ENCODE measurements at places on chromosomes 7 and 10.
A peak's percentile ranks its signal among the peaks of the same experiment; 100 is the strongest.

- DNase-seq = no peak
Measured at GRCh38 chr7:21278944-21279343, 148.9 kb upstream of the SP4 start.

DNA sequence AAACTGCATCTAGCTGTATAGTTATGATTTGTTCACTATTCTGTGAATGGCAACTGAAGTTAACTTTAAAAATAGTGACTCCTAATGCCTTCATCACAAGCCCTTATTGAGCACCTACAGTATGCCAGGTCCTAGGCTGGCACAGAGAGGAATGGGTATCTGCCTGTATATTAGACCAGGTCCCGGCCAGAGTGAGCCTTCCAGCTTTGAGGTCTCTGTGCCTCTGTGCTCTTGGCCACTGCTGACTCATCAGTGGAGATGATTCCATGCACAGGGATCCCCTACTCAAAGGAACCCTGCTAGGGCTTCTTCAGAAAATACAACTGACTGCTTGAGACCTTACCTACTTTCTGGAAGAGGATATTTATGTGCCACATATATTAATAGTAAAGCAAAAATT lies 118.4 kb downstream of the GFRA1 start:
- no peak for DNase-seq

DNA sequence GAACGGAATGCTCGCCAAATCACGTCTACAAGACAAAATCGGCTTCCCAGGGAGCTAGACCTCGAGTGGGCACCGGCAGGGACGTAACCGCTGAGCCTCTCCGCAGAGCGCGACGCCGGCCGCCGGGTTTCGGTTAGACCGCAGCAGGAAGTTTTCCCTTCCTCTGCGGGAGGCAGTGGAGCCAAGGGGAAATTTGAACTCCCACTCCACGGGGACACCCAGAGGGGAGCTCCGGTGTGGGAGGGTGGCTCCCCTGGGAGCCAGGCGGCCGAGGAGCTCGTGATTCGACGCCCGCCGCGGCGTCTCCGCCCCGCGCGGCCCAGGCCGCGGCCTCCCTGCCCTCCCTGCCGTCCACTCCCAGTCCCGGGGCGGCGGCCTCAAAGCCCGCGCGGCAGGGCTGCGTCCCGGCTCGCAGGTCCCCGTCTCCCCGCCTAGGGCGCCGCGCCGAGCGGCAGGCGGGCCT lies 426 bp downstream of the SYPL1 start:
- peak; percentile 10 for DNase-seq

GRCh38 chr10:71294856-71295255 lies 24.2 kb upstream of the SLC29A3 start:
- no peak for DNase-seq

All from stimulated activated CD4-positive, alpha-beta T cell treated with anti-CD3 and anti-CD28 coated beads, TNF-alpha, amount 100 ng/mL, for 48 hours (primary cell).